ENCODE measurements at places on chromosomes 1 and 21.

DNA sequence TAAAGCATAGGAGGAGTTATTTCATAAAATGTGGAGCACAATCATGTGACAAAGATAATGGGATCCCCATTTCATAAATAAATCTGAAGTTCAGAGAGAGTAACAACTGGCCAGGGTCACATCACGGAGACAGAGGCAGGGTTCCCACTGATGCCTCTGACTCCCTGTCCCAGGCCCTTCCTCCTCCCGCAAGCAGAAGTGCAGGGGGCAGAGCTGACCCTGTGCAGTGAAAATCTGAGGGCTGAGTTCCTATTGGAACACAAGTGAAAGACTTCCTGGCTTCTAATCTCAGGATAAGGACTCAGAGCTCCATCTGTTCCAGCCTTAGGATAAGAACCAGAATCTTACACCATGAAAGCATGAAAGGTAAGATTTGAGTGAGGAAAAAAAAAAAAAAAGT lies 22.0 kb downstream of the SELL start:
- DNase-seq, result no peak

DNA sequence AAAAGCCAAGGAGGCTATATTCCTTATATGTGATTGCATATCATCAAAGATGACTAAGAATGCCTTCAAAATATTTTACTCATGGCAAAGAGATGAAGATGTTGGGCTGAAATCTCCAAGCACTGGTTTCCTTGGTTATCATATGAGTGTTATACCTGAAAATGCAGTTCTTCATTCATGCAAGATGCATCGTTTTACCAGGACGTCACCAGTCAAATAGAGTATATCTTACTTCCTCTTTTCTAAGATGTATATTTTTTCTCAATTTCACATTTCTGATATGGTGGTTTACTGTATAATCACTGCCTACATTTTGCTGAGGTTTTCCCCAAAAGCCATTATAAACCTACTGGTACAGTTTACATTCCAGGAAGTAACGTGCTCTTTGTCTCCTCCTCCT lies 1085.7 kb downstream of the NCAM2 start:
- no peak for DNase-seq

DNA sequence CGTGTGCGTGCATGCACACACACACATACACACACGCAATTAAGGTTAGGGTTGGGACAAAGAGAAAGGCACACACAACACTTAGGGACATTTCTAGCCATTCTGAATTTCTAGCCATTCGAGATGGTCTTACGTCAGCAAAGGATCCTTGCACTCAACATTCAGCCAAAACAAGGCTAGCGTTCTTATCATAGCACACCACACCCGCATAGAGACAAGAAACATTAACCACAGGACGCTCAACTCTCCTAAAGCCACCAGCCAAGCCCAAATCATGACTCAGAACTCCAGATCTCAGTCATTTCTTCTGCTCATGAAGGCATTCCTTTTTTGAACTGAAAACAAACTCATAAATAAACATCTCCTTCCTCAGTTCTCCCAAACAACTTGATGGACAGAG lies 106.8 kb downstream of the LMO4 start:
- DNase-seq, result no peak

DNA sequence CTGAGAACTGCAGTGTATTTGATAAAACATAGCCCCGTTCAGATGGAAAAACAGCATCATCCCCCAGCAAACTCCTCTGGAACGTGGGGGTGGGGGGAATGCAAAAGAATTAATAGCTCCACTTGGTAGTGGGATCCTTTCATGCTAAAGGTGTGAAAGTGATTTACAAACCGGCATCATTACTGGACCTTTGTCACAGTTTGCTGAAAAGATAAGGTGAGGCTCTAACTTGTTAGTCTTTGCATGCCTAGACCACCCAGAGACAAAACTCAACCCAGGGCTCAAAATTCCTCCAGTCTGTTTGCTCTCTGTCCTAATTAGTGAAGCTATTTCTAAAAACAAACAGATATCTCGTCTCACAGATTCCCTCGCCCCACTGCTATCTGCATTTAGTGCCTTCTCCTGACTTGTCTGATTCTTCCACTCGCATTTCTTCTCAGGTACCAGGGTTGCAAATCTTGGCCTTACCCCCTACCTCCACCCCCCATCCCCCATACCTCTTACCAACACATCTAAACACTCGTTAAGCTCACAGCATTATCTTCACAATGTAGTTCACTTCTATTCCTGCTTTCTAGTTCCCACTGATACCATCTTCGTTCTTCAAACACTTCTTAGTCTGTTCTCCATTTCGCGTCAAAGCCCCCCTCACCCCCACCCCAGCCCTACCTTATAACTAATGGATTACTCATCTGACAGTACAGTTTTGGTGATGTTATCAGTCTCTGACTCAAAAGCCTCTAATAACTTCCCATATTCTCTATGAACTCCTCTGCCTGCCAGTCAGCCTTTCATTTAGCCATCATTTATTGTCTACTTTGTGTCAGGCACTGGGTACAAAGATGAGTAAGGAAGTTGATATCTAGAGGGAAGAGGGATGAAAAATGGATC lies 11.8 kb downstream of the IER5 start:
- no peak for DNase-seq

GRCh38 chr1:176149939-176150807 lies 56.9 kb downstream of the COP1 start:
- no peak for DNase-seq

GRCh38 chr1:30739601-30740000 lies 16.2 kb upstream of the MATN1 start:
- no peak for DNase-seq

DNA sequence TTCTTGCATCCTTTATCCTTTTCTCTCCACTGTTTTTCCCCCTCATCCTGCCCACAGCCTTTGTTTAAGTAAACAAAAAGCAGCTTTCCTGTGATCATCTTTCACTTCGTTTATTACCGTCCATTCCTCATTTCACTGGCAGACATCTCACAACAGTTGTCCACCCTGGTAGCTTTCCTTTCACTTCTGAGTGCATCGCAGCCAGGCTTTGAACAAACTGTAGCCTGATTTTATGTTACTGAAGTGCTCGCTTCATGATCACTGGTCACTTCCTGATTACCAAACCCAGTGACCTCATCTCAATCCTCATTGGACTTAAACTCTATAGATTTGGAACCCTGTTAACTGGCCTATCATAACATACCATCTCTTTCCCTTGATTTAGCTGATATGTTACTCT lies 67.7 kb downstream of the SDCCAG8 start:
- DNase-seq, result no peak

GRCh38 chr1:145711213-145711651 lies 4.1 kb upstream of the PDZK1 start:
- DNase-seq, result no peak

GRCh38 chr1:98133131-98133530 lies 212.3 kb upstream of the DPYD start:
- no peak for DNase-seq

- DNase-seq, result no peak
Observed at GRCh38 chr1:153735090-153735420, 7.2 kb downstream of the INTS3 start.

All from stimulated activated CD4-positive, alpha-beta T cell treated with anti-CD3 and anti-CD28 coated beads, Interleukin-1b, Interleukin-23, amount 100 ng/mL, for 1 hour (primary cell).